CD8-positive, alpha-beta memory T cell (primary cell): ENCODE measurements at places on chromosomes 4 and X.

DNA sequence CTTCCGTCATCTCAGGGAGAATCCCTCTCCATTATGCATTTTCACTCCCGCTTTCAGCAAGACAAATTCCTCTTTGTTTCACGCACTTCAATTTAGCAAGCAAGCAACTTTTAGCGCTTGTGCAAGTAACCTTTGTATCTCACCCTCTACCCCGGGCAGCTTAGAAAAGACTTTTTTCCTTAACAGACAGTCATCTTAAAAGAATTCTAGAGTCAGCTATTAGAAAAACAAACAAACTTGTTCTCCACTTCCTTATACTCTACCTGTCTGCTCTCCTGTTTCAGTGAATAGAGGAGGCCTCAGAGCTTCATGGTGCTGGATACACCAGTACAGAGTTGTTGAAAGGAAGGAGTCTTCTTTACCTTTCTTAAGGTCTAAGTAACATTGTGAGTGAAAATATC is 12.1 kb downstream of the TIGD2 start:
- DNase-seq = no peak

DNA sequence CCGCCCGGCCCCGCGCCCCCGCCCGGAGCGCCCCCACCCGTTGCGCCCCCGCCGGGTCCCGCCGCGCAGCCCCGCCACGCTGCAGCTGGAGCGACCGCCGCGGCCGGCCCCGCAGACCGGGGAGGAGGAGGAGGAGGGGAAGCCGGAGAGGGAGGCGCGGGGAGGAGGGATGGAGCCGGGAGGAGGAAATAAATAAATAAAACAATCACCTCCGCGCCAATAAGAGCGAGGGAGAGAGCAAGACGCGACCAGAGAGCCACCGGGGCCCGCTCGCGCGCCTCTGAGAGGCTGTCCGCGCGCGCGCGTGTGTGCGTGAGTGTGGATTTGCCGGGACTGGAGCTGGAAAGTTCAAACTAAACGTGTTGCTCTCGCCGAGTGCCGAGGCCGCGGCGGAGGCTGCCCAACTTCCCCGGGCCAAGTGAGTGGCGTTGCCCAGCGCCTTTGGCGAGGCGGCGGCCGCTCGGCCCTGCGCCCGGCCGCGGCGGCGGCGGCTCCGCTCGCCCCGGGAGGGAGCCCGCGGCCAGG is 2184.4 kb upstream of the TENM3 start:
- DNase-seq = no peak

- DNase-seq = no peak
Observed at GRCh38 chr4:186764457-186764856, 40.8 kb upstream of the FAT1 start.

DNA sequence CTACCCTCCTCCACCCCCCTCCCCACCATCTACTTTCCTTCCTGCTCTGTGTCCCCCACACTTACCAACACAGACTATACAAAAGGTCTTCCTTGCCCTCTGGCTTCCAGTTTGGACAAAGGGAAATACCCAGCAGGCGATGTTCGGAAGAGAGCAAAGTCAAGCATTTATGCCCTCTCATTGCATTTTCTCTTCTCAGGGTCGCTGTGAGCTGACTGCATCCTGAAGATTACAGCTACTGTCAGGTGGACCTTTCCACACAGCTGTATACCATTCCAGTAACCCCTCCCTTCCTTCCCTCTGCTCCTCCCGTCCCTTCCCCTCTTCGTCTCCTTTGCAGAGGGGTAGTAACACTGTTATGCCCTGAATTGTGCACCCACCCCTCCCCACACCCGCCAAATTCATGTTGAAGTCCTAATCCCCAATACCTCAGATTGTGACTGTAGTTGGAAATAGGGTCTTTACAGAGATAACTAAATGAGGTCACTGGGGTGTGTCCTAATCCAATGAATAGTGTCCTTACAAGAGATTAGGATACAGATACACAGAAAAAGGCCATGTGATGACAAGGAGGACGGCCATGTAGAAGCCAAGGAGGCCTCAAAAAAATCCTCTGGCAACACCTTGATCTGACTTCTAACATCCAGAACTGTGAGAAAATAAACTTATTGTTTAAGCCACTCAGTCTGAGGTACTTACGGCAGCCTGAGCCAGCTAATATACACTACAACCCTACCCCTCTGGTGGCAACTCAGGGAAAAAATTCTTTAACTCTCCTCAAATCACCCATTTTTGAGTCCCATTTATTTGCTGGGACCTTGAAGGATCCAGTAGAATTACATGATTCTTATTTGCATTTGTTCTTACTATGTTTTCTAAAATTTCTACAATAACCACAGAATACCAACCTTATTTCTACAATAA is 11.7 kb downstream of the MORF4L2 start:
- no peak for DNase-seq

DNA sequence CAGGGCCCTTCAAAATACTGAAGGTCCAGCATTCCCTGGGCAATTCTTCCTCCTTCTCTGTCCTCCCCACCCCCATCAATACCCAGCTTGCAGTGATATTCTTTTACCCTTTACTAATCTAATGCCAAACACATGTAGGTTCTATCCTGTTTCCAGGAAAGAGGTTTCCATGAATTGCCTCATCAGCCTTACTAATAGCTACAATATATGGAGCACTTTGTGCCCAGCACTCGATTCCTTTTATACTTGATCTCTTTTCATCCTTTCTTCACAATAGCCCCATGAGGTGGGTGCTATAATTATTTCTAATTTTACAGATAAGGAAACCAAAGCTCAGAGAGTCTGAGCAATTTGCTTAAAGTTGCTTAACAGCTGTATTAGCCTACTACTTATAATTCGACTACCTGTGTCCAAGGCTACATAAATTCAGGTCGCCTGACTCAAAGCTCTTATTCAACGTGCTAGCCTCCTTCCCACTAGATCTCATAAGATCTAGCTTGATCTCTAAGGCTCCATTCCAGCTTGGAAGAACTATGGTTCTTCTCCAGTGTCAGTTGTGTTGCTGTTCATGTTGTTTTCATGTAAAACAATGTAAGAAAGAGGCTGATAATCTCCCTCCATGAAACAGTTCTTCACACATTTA is 229.6 kb upstream of the PGRMC2 start:
- DNase-seq = no peak

DNA sequence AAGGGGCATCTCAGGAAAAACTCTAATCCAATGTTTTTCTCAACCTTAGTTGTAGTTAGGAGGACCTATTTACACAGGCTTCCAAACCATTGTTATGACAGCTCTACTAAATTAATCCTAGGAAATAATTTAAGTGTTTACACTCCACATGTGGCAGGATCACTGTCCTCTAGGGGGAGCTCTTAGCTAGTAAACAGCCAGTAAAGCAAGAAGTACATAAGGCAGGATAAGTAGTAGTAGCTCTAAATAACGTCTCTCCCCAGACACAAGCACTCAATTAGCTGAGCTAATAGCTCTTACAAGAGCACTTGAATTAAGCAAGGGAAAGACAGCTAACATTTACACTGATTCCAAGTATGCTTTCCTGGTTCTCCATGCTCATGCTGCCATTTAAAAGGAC is 37.3 kb downstream of the NUDT11 start:
- DNase-seq = no peak

GRCh38 chr4:73701116-73701515 is 39.3 kb upstream of the CXCL8 start:
- DNase-seq = no peak

DNA sequence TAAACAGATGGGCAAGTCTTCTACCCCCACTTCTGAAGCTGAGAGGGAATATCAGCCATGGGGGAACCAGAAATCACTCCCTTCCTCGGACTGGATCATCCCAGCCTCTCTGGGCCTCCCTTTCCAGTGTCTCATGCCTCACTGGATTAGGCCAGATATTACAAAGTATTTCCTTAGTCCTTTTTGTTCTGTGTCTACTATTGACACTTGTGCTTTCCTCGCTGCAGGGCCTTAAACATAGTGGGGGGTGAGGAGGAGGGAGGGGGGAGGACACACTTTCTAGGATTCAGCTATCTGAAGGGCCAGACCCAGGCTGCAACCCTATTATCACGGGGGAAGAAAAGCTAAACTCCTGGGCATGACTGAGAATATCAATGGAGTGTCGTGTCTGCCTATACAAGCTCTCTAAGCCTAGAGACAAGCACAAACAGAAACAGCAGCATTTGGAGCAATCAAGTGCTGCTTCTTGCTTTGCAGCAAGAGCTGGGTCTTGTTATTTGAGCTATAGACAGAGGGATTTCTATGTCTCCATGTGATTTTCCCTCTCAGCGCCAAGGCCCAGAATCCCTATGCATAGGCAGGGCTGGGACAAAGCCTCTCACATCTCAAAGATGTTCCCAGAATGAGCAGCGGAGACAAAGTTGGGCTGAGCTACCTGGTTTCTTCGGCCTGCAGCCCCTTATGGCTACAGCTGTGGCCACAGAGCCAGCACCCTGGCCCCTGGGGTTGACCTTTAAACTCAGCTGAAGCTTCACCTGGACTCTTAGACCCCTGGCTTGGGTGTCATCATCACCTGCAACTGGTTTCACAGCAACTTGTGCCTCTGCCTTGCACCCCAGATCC is 20.2 kb downstream of the PJA1 start:
- DNase-seq = no peak

DNA sequence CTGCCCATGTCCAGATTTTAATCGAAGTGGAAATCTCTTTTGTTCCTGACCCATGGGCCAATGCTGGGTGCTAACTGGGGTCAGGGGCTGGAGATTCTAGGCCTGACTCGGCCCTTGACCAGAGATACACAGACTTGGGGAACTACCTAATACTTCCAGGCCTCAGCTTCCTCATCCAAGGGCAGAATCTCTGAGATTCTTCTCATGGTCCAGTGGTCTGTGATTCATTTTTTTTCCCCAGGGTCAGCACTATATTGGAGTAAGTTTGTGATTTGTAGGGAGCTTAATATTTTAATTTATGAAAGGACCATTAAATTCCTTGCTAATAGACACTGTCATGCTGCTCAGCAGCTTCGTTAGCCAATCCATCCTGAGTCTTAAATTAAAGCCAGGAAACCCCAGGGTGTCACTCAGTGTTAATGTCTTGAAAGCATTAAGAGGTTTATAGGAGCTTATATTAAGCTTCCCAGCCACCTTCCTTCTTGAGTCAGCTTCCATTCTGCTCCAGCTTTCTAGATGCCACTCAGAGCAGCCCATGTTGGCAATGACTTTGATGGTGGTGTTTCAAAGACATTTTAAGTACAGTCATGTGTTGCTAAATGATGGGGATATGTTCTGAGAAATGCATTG is 27.0 kb upstream of the PROM1 start:
- no peak for DNase-seq

DNA sequence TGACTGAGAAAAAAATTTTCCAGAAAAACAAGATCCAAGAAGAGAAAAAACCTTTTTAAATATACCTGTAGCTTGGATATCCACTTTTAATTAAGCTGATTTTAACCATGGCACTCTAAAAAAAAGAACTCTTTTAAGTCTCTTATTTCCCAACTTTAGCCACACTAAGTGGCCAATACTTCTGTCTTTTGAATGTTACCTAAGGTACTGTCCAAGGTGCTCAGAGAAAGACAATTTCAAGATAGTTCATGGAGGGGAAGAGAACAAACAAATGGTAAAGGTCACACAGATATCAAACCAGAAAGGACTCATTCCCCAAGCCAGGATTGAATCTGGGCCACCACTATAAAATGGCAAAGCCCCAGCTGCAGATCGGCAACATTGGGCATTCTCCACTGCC is 10.1 kb downstream of the NLRP2B start:
- DNase-seq = no peak

- no peak for DNase-seq
Observed at GRCh38 chr4:3391422-3391821, 50.3 kb upstream of the HGFAC start.

- DNase-seq = no peak
Observed at GRCh38 chr4:18057821-18058533, 36.4 kb upstream of the LCORL start.

GRCh38 chr4:54224996-54225597 is 4.0 kb upstream of the PDGFRA start:
- no peak for DNase-seq

- no peak for DNase-seq
Observed at GRCh38 chrX:4876268-4876667, 1162.8 kb upstream of the PRKX start.

DNA sequence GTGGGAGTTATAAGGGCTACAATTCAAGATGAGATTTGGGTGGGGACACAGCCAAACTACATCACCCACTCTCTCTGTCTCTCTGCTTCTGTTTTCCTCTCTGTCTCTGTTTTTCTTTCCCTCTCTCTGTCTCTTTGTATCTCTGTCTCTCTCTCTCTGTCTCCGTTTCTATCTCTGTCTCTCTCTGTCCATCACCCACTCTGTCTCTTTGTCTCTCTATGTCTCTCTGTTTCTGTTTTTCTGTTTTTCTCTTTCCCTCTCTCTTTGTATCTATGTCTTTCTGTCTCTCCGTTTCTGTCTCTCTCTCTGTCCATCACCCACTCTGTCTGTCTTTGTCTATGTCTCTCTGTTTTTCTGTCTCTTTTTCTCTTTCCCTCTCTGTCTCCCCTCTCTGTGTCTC is 25.3 kb downstream of the IL3RA start:
- DNase-seq = no peak

DNA sequence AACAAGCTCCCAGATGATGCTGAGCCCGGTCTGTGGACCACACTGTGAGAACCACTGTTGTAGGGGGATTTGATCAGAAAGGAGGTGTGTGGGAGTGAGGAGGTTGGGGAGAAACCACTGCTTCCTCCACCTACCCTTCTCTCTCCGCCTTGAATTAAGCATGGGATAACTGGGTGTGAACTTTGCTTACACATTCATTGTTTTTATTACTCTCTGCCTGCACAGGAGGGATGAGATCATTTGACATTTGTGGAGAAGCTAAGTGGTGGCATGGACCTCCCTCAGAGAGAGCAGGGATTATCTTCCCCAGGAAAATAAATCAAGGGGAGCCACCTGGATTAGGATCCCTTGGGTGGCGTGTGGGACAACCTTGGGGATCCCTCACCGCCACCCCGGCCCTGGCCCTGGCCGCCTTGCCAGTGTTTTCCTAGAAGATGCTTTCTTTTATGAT is 212.1 kb upstream of the ATP6AP2 start:
- no peak for DNase-seq

GRCh38 chrX:13898603-13899002 is 81.7 kb upstream of the GPM6B start:
- no peak for DNase-seq

GRCh38 chrX:129749069-129749468 is 10.3 kb downstream of the XPNPEP2 start:
- no peak for DNase-seq

DNA sequence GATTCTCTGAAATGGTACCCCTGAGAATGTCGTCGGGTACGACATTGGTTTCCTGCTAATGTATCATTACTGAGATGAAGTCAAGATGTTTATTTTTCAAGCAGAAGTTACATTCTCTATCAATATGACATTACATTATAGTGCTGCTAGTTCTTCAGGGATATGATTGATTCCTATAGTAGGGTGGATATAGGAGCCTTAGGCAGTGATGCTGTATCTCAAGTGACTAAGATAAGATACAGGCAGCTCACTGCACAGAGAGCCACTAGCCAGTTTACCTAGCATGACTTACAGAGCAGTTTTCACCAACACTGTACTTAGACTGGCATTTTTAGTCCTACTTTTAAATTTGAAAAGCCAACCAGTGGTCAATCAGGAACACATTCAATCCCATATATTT is 154.9 kb downstream of the FANCB start:
- DNase-seq = no peak

- DNase-seq = no peak
Observed at GRCh38 chrX:7570432-7571029, 272.4 kb upstream of the VCX start.
